Ecto neural progenitor cell (in vitro differentiated cells): ENCODE measurements at places on chromosomes 4 and X.

DNA sequence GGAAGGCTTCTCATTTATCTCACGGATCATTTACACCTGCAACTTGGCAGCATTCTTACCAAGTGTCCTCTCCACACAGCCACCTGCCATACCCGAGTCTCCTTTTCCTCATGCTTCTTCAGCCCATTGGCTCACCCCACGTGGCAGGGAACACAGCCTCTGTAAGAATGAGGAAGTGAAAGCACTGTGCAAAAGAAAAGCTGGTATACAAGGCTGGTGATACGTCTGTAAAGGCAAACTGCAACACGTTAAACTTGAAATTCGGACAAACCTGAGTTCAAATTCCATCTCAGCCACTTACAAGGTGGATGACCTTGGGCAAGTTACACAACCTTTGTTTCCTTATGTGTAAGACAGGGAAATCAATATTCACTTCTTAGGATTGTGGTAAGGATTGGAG, 164.0 kb upstream of the RASGEF1B start:
- DNase-seq = no peak

DNA sequence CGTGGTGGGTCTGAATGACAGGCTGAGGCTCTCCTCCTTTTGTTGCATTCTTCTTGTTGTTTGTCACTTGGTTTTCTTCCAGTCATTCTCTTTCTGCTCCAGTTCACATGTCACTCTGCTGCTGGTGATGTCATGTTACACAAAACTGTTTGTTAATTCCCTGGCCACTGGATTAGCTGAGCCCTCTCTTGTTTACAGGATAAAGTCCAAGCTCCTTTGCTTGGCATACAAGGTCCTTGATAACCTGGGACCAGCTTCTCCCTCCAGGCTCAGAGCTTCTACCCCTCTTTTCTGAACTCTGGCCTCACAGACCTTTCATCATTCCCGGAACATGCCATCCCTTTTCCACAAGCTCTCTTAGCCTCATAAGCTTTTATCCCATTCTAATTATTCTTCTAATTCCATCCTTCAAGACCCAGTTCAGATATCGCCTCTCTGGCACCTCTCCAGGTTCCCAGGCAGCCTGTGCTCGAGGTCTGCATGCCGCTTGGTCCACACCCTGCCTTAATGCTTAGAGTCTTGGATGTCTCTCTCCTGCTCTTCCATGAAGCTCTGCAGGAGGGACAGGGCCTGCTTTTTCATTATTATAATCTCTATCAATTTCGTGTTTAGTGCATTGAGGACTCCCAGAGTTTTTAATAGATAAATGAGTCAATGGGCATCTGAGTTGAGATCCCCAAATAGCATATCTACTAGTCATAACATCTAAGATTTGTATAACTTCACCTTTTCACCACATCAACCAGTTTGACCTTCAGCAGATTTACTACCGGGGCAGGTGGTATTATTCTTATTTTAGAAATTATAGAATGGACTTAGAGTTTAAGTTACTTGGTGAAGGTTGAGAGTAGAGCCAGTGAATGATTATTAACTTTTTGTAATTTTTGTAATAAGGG, 98.7 kb downstream of the TMEM131L start:
- no peak for DNase-seq

GRCh38 chr4:56062526-56063145, 113.9 kb downstream of the CEP135 start:
- no peak for DNase-seq

DNA sequence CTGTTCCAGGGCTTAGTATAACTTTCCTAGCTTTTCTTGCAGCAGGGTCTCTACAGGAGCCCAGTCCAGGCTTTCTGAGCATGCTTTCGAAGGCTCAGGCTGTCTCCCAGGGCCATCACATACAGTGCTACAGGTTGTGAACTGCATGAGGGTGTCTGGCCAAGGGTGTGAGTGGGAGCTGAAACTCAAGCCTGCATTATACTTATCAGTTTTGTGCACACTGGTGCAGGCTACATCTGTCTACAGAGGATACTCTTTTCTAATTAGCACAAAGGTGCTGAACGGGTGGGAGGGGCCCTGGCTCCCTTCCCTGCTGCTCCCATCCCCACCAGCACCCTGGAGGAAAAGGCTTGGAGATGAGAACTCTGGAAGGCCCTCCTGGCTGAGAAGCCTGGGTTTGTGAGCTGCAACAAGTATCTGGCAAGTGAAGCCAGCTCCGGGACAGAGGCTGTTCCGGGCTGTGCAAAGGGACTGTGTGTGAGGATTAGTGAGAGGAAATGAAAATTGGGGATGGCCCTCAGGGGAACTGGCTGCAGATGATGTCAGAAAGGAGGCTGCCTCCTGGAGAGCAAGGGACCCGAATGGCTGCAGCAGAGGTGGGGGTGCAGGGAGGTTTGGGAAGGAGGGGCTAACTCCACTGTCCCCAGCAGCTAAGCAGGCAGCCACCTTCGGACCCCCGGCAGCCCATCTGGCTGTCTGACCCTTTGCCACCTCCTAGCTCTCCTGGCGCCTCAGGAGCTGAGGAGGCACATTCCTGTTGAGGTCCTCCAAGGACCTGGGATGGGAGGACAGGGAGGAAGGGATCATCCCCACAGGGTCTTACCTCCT, 68.5 kb downstream of the EFNB1 start:
- DNase-seq = no peak

DNA sequence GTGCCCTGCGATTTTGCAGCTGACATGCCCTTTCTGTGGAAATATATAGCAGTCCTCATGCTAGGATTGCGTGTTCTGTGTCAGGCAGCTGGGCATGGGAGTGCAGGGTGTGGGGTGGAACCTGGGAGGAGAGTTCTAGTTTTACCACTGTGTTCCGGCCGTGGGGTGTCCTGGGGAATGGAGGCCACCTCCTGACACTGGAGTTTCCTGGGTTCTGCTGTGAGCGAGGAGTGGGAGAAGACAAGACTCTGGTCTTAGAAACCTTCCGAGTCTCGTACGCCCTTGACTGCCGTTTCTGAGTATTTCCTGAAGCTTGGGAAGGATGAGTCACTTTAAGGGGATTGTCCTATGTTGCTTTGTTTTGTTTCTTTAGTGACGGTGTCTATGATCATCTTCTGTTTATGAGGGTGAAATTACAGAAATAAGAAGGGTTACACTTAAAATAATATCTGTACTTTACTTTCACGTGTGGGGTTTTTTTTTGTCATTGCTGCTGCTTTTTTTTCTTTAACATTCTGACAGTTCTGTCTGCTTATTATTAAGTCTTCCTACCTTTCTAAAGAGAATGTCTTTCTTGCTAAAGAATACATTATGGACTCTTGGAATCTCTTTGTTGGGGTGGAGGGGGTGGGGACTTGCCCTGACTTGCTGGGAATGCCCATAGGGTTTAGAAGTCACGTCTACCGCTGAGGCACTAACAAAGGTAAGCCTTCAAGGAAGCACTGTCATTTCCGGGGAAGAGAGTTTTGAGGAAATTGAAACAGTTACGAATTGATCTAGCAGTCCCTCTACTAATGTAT, 19.1 kb downstream of the CD99 start:
- DNase-seq = no peak

DNA sequence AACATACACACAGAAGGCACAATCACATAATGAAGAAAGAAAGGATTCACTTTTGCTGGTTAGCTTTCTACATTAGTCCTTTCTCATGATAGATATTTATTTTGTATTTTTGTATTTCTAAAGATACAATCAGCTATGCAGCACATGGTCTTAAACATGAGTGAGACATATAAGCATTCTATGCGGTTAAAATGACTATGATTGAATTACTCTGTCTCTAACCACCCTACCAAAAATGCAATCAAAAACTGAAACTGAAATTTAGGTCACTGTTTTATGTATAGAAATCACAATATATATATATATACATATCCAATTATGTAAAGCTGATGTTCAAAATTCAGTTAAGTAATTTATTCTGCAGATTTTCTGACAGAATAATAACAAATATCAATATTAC, 21.9 kb downstream of the CXXC4 start:
- no peak for DNase-seq

GRCh38 chr4:90069151-90069550, 58.0 kb upstream of the CCSER1 start:
- DNase-seq = no peak

DNA sequence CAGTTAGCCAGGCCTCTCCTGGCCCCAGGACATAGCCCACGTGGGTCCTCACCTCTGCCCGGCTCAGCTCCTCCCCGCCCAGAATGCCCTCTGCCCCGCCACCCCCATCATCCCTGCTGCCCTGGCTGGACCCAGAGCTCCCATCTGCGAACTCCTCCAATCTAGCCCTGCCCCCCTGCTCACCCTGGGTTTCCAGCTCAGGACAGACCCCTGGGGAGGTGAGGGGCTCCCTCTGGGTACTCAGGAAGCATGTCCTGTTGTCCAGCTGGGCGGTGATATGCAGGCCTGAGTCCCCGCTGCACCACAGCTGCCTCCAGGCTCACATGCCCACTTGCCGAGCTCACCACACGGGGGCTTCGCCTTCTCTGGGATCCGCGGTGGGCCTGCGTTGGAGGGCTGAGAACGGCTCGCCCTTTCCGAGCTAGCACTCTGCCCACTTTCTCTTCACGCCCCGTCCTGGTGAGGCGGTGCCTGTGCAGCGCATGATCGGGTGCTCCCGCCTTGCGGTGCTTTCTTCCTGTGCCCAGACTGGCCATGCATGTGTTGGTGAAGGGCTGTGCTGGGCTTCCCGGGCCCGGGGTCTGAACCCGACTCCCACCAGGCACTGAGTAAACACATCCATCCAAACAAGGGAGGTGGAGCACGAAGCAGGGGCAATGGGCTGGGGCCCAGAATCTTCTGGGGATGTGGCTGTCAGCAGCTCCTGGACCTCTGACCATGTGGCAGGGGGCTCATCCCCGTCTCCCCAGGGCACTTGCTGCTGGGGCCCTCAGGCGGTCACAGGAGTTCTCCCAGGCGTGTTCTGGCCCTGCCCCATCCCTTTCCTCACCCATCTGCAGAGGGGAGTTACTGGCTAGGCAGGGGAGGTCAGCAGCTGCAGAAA, 74.3 kb downstream of the RGS12 start:
- DNase-seq = peak; percentile 56

DNA sequence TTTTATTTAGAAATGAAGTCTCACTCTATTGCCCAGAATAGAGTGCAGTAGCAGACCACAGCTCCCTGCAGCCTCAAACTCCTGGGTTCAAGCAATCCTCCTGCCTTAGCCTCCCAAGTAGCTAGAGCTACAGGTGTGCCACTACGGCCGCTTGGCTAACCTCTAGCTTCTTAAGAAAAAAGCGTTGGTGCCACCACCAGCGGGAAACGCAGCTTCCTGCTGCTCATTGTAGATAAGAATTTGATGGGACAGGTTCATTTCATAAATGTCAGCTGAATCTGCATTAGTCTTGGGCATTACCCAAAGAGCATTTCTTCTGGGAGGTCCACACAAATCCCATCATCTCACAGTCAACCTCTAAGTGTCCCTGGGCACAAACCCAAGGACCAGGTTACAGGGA, 33.2 kb upstream of the NAP1L5 start:
- no peak for DNase-seq

GRCh38 chrX:20267931-20268701, 1.4 kb upstream of the RPS6KA3 start:
- peak; percentile 64 for DNase-seq

GRCh38 chrX:72620550-72621145, 48.0 kb upstream of the HDAC8 start:
- DNase-seq = no peak

GRCh38 chrX:153539171-153539978, 21.9 kb downstream of the ATP2B3 start:
- DNase-seq = peak; percentile 82

DNA sequence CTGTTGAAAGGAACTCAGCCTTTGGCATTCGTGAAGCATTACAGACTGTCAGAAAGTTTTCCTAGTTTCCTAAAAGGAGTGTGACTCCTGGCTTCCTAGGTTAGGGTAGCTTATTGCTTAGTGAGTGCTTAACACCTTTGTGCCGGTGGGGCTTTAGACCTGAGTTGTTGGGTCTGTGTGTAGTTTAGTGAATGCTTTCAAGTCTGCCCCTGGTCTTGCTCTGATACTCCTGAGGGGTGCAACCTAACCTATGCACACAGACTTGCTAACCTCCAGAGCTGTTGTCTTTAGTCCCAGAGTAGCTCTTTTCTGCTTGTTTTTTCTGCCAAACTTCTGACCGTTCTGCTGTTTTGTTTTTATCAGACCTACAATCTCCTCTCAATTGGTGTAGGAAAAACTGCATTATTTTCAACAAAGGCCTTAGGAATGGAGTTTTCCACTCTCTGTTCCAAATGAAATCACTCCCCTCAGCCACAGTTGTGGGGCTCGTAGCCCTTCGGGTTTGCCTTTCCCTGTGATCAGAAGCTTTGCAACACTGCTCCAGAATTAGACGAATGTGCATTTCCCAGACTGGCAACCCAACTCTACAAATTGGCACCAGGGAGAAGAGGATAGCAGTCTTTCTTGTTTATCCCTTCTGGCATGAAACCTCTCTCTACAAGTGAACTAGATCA, 1399.1 kb upstream of the PCDH7 start:
- DNase-seq = no peak

DNA sequence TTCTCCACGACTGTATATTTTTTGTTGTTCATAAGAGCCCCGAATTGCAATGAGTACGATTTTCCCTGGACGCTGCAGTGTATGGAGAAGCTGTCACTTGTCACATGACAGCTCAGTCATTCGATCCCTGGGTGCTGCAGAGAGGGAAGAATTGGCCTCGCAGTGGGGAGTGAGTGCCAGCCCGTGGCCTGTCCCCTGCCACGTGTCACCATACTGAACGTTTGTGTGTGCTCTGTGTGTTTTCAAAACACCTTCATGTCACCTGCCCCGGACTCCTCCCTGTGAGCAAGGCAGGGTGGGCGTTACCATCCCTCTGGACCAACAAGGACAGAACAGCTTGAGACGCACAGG, 77.9 kb downstream of the TBL1X start:
- no peak for DNase-seq

DNA sequence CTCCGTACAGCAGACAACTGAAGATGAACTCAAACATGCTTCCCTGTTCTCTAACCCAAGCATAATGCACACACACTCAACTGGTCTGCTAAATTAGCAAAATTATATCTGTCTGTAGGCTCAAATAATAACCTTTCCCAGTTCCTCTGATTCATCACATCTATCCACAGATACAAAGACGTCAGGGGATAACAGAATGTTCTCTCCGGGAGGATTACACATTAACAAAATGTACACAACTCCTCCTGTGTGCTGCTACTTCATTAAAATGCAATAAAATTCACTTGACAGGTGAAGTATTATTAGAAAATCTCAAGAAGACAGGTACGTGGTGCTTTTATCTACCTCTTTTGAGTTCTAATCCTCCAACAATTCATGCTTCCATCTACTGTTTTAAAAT, 57.4 kb downstream of the FAT1 start:
- DNase-seq = no peak

DNA sequence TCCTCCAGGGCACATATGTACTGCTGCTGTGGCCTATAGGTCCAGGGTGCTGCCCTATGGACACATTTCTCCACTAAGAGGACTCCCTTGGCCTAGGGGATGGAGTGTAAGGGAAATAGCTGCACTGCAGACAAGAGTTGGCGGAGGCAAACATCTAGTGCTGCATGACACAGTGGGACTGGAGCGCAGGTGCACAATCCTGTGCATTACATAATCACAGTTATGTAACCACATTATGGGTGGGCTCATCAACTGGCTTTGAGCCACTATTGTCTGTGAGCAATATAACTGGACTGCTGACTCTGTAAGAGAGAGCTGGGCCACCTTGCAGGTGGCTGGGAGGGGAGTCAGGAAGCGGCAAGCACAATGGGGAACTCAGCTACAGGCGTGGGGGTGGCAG, 3.2 kb upstream of the TIGD2 start:
- no peak for DNase-seq

- no peak for DNase-seq
Observed at GRCh38 chrX:65127842-65128241, 151.6 kb upstream of the ZC4H2 start.

- DNase-seq = no peak
Observed at GRCh38 chrX:11180571-11180970, 69.4 kb downstream of the HCCS start.
